ENCODE measurements at places on chromosomes 16 and 17.
A peak's percentile ranks its signal among the peaks of the same experiment; 100 is the strongest.

DNA sequence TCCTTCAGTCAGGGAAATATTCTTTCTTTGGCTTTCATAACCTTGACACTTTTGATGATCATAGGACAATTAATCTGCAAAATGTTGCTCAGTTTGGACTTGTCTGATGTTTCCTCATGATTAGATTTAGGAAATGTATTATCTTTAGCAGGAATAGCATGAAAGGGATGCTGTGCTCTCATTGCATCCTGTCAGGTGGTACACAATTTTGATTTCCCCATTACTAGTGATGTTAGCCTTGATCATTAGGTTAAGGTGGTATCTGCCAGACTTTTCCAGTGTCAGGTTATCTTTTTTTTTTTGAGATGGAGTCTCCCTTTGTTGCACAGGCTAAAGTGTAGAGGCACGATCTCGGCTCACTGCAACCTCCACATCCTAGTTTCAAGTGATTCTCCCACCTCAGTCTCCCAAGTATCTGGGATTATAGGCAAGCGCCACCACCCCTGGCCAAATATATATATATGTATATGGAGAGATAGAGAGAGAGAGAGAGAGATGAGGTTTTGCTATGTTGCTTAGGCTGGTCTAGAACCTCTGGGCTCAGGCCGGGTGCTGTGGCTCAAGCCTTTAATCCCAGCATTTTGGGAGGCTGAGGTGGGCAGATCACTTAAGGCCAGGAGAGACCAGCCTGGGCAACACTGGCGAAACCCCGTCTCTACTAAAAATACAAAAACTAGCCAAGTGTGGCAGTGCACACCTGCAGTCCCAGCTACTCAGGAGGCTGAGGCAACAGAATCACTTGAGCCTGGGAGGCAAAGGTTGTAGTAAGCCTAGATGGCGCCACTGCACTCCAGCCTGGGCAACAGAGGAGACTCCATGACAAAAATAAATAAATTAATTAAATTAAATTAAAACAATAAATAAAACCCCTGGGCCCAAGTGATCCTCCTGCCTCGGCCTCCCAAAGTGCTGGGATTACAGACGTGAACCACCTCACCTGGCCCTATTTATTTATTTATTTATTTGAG, 15.8 kb upstream of the CAVIN1 start:
- no peak for DNase-seq

DNA sequence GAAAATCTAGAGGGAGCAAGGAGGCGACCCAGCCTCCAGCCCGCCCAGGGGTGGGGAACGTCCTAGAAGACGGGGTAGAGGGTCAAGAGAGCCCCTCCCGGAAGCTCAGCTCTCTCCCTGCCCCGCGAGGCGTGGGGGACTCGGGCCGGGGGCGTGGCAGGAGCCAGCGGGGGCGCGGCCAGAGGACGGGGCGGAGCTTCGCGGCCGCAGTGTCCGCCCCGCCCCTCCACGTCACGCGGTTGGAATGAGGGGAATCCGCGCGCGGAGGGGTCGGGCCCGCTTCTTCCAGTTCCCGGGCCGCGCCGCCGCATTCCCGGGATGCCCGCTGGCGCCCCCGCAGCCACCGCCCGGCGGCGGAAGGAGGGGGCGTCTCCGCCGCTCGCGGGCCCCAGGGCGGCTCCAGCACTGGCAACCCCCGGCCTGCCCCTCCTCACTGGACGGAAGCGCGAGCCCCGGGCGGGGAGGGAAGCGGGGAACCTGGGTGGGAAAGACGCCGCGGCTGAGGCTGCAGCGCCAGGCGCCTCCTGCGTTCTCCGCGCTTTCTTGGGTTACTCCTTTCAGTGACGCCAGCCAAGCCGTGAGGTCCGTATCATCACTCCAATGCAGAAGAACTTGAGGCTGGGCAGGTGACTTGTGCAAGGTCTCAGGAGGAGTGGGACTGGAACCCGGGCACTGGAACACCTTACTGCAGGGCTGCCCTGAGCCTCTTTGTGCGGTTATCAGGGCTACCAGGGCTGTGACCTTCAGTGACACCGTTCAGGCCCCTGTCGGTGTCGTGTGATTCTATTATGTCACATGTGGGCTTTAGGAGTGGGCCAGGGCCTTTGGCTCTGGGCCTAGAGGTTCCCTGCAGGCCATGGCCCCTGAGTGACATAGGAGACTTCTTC, 4.3 kb downstream of the MYO1C start:
- peak; percentile 91 for DNase-seq

DNA sequence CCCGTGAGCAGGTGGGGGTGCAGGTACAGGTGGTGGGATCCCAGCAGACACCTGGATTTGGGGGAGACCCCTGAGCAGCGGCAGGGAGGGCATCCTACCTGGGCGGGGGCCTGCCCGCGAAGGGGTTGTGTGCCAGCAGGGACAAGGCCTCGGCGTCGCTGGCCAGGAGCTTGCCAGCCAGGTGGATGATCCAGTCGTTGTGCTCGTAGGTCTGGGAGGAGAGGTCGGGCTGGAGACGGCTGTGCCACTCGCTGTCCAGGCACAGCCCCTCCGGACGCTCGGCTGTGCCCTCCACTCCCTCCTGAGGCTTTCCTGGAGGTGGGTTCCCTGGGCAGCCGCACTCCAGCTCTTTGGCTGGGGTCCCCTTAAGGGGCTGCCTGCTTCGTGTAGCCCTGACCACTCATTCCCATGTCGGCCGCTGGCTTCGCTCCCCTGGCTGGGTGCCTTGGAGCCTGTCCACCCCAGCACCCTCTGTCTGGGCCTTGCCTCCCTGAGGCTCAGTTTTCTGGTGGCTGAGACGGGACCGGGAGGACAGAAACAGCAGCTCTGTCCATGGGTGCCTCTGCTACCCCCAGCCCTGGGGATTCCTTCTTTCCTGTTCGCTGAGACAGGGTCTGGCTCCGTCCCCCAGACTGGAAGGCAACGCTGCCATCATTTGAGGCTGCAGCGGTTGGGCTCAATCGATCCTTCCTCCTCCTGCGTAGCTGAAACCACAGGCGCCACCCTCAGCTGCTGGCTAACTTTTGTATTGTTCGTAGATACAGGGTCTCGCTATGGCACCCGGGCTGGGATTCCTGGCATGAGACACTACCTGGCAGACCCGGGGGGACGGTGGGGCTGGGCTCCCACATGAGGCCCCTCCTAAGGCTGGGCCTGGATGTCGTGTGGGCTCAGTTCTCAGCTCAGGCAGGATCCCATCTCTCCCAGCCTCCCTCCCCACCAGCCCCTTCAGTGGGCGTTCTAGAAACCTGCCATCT, 68.6 kb upstream of the GNG13 start:
- DNase-seq: peak; percentile 8

- no peak for DNase-seq
Measured at GRCh38 chr17:6786618-6787017, 10.6 kb downstream of the FBXO39 start.

DNA sequence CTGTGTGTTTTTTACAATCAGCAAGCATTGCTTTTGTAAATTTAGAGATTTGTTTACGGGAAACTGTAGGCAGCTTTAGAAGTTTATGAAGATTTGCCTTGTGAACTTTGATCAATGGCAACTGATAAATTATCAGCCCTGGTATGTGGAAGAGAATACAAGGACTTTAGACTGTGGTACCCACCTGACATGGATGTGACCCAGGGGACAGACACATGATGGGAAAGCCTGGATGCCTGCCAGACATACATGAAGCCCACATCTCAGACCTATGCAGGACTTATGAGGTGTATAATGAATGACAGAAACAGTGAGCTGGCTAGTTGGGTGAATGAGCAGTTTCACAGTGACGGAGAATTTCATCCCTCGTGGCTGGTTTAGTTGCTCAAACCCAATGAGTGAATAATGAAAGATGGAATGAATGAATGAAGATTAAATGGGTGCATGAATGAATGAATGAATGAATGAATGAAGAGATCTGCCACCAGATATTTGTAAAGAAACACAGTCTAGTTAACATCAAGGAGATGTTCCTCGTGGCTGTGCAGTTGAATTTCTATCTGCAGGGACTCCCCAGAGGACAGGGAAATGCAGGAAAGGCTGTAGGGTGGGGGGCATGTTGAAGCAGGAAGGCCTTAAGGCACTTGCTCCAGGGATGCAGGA, 7.6 kb downstream of the TMEM92 start:
- DNase-seq: no peak

- no peak for DNase-seq
Measured at GRCh38 chr16:85767531-85767930, 16.6 kb upstream of the C16orf74 start.

- DNase-seq: no peak
Measured at GRCh38 chr16:10500582-10500981, 79.8 kb downstream of the EMP2 start.

DNA sequence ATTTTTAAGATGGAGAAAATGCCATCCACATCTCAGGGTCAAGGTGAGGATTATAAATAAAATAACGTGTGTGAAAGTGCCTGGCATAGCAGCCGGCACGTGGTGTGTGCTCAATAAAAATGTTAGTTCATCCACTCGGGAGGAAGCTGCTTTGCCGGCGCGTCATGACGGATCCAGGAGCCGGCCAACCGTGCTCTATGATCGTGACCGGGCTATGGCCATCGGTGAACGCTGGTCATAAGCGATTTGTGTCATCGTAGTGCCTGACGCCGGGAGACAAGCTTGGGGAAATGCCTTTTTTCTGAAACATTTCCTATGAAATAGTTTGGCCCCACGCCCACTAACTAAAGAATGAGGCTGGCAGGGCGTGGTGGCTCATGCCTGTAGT, 74.0 kb downstream of the CMC2 start:
- DNase-seq: peak; percentile 69
